ENCODE measurements at places on chromosomes 2 and 18.

GRCh38 chr18:44857744-44858491 is 177.2 kb downstream of the SETBP1 start:
- DNase-seq: no peak

DNA sequence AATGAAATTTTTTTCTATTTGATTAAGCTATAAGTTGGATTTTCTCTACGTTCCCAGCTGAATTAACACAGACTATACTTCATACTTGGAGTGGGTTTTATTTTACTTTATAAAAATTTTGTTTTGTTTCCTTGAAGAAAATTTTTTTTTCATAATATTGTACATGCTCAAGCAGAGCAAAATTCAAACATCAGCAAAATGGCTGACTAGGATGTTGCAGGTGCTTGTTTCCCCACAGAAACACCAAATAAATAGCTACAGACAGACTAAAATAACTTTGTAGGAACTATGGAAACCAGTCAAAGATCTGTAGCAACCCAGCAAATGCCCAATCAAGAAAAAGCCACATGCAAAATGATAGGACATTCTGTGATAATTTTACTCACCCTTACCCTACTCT is 82.3 kb downstream of the CCDC138 start:
- no peak for DNase-seq

- DNase-seq: no peak
Observed at GRCh38 chr2:241811952-241812729, 3.1 kb downstream of the NEU4 start.

DNA sequence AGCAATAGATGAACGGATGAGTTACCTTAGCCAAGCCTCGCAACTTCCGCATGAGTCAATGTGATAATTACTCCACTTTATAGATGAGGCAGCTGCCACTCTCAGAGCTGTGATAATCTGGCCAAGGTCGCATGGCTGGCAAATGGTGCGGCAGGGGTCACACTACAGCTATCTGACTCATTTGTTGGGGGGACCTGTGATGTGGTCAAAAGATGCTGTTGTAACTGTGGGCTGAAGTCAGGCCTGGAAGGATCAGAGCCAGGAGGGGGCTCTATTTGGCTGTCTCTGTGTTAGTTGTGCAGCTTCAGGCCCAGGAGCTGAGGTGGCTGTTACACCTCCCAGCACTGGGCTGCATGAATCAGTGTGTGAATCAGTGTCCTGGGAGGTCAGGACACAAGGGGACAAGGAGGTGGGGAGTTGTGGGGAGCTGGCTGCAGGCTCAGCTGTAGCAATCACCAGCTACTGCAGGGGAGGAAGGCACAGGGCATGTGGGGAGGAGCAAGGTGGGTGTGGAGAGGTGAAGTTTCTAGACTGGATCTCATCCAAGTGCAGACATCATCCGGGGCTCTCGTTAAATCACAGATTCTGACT is 33.1 kb downstream of the NGEF start:
- DNase-seq: no peak

DNA sequence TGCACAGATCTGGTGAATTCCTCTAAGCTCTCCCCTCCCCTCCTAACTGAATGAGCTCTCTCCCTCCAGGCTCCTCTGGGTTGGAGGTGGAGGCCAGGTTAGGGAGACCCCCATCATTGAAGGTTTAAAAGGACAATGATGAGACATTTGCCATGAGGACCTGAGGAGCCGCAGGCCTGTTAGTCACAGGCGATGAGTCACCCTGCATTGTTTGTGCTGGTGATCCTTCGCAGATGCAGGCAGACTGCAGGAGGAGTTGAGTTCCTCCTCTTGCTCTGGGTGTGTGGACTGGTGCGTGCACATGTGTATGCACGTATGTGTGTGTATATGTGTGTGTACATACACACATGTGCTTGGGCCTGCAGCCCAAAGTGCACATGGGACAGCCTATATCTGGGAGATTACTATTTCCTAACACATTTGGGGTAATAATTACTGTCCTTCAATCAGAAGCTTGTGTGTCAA is 42.0 kb downstream of the MCFD2 start:
- DNase-seq: peak; percentile 63

DNA sequence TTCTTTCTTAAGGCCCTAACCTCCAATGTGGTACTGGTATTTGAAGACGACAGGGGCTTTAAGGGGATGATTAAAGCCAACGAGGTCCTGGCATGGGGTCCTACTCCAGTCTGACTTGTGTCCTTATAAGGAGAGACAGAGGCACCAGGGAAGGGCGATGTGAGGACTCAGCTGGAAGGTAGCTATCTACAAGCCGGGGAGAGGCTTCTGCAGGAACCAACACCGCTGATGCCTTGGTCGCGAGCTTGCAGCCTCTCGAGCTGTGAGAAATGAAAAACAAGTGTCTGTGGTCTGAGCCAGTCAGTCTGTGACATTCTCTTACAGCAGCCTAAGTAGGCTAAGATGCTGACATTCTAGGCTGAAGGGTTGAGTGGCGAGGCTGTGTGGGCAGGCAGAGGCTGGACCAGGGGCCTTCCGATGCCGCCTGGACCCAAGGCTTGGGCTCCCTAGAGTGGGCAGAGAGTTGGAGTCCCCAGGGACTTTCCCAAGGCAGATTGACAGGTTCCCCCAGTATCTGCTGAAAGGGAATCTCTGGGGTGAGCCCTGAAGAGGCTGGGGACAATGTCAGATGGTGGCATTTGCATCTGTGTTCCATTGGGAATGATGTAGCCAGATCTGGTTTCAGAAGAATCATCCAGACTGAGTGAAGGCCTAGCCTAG is 322.9 kb upstream of the HS6ST1 start:
- DNase-seq: no peak

GRCh38 chr2:23551875-23552274 is 166.9 kb downstream of the KLHL29 start:
- DNase-seq: no peak

DNA sequence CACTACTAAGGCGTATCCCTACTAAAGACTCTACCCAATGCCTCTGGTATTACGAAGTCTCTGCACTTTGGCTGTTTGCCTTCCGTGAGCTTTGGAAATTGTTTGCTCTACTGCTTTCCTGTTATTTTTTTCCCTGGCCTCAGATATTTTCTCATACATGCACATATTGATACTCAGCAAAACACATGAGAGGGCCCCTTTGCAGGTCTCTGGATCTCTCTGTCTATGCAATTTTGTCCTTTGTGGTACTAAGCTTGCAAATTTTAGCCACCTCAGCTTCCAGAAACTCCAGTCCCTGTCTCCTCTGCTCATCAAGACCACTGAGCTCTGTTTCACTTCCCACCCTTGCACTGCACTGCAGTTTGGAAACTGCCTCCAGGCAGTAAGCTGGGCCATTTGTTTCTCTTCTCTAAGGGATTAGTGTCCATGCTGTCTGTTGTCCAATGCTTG is 46.6 kb downstream of the TAF1B start:
- DNase-seq: no peak
